Spinal cord (tissue), 10 donors: ENCODE measurements at places on chromosomes 2 and 18. TPM values are rescaled to one million over a fixed set of nuclear protein-coding genes. Genes with fewer than 3 reads are reported as not detected.

The AKAIN1 gene
- total RNA-seq, result 0.77 TPM

GRCh38 chr2:239171643-239172042 is 229.2 kb downstream of the HDAC4 start:
- no peak for DNase-seq

DNA sequence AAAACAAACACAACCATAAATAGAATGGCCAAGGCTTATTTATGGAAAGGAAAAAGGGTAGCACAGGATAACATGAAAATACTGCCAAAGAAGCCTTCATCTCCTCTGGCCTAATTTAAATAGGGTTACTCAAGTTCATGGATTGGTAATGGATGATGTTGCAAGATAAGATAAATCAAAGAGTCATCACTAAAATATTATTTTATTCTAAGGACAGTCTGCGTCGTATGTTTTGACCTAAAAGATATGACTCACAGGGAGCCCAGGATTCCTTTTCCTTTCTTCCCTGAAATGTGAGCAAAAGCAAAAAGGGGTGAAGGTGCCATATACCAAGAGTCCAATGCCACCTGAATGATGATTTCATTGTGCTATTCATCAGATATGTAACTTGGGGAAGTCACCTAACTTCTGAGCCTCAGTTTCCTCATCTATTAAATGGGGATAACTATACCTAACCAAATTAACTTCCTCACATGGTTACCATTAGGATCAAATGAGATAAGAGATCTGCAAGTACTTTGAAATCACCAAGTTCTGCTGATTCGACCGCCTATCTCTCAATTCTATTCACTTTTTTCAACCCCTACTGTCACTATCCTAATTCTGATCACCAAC is 137.7 kb downstream of the THADA start:
- no peak for DNase-seq

DNA sequence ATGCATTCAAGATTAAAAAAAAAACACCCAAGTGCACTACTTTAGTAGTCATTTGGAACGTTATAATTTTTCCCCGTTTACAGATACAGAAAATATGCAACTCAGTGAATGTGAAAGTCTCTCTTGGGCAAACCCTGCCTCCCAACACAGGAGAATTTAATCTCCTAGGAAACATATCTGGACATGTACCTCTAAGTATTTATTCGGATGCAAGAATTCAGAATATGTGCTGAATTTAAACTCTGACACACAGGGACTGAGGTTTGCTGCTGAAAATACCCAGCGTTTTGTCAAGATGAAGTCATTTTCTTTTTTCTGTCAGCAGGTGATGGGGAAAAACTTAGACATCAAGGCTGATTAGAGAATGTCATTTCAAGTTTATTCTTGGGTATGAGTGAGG is 105.4 kb downstream of the ACKR3 start:
- no peak for DNase-seq

- DNase-seq, result no peak
Measured at GRCh38 chr18:48754993-48755473, 195.7 kb downstream of the SMAD7 start.

The SLC8A1 gene
- total RNA-seq, result 83.2 TPM

DNA sequence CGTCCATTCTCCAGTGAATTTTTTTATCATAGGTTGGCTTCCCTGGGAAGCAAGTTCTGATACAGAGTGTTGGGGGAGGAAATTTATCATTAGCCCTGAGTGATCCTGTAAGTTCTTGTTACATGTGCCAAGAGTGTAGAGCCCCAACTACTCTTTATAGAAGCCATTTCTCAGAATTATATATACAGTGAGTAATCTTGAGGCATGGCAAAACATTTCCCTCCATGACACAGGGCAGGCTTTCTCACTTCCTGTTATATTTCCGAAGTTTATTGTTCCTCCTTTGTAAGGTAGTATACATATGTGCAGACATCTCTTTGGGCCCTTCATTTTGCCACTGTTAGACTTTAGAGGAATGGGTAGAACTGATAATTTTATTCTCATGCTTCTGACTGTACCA is 484.7 kb upstream of the NRXN1 start:
- DNase-seq, result no peak

The CFC1 gene
- total RNA-seq, result 3.3 TPM
